Endothelial cell of umbilical vein (primary cell): ENCODE measurements at places on chromosomes 5 and 9. TPM values are rescaled to one million over a fixed set of nuclear protein-coding genes. Genes with fewer than 3 reads are reported as not detected.

Gene SMIM33
- not detected in 2 replicates for total RNA-seq

Gene INSL6
- total RNA-seq = not detected in 2 replicates

Gene MEIKIN
- not detected in 2 replicates for total RNA-seq

Gene LCN10
- not detected in 2 replicates for total RNA-seq

Gene RXRA
- 37.4 and 38.9 TPM in 2 replicates for total RNA-seq

Gene SPATA31D4
- total RNA-seq = not detected in 2 replicates
